ENCODE measurements at places on chromosomes 16 and 17. TPM values are rescaled to one million over a fixed set of nuclear protein-coding genes. Genes with fewer than 3 reads are reported as not detected.

MYH2 gene
- total RNA-seq: not detected

ST6GALNAC1 gene
- total RNA-seq: not detected

PDILT gene
- not detected for total RNA-seq

ADAMTS18 gene
- total RNA-seq: 0.76 TPM

NPIPA2 gene
- 2.1 TPM for total RNA-seq

CBLN1 gene
- not detected for total RNA-seq

Data from epithelial cell of umbilical artery (primary cell).